ENCODE measurements at places on chromosomes 11 and 22.

GRCh38 chr11:33689501-33689900 lies 11.1 kb downstream of the C11orf91 start:
- DNase-seq = no peak

DNA sequence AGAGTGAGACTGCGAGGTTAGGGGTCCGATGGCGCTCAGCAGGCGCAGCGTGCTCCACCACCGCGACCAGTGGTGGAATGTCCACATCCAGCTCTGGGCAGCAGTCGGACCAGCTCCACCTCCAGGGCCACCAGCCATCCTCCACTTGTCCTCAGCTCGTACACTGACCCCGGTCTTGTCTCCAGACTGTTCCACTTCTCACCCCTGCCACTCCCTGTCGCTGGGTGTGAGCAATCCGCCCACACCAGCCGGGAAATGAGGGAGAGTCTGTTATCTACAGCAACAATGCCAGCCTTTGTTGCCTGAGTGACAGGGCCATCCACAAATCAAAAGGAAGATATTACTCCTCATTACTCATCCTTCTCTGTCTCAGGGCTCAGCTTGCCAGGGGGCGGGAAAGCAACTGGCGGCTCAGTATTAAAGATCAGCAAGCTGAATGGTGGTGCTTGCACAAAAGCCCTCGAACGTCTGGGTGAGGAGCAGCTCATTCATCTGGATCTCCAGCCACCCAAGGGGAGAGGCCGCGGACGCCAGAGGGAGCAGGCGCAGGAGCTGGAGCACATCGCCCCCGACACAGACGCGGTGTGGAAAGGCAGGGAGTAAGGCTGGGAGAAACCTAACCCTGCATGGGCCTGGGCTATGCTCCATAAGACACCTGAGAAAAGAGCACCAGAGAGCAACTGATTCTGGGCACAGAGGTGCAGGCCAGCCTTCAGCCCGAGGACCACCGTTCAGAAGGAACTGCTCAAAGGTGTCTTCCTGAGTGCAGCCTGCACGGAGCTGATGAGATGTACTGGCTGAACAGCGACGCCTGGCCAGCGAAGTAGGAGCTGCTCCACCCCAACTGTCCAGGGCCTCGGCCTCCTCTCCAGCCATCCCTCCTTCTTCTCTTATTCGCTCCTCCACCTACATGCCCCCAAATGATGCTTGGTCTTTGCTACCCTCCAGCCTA lies 21.9 kb downstream of the IGSF9B start:
- DNase-seq = no peak

GRCh38 chr22:45499746-45500145 lies 2.9 kb upstream of the FBLN1 start:
- DNase-seq = no peak

DNA sequence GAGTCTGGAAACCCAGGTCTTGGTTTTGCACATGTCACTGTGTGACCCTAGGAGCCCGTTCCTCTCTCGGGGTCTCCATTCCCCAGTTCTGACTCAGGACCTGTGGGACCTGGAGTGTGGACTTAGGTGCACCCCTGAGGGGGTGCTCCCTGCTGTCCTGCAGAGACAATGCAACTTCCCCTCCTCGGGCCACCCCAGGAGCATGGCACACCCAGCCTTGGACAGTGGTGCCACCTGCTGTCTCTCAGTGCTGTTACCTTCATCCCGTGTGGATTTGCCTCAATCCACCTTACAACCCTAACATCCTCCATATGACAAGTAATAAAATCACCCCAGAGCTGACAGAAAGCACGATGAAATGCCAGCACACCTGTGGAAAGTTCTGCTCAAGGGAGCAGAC lies 27.5 kb upstream of the CRYBB3 start:
- peak; percentile 20 for DNase-seq

GRCh38 chr22:28607795-28608194 lies 71.8 kb downstream of the TTC28 start:
- DNase-seq = no peak

- no peak for DNase-seq
Measured at GRCh38 chr11:83449338-83449913, 163.3 kb upstream of the CCDC90B start.

- DNase-seq = no peak
Measured at GRCh38 chr22:28112548-28113043, 193.5 kb upstream of the PITPNB start.

DNA sequence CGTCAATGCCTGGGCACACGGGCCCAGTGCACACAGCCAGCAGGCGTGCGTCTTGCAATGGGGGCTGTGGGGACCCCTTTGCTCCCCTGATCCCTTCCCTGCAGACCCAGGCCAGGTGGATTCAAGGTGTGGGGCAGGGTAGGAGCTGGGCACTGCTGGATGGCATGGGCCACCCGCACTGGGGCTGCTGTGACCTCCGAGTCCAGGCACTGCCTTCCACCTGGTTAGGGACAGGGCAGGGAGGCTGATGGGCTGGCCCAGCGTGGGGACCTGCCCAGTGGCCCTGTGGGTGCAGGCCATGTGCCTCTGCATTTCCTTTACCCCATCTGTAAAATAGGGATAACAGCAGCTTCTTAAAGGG lies 22.9 kb downstream of the KCNQ1 start:
- DNase-seq = no peak

Measured in CD4-positive, alpha-beta T cell treated with Interleukin-12 subunit alpha and Interleukin-12 subunit beta, for 1 hour (primary cell).